ENCODE measurements at places on chromosomes 13 and 19. TPM values are rescaled to one million over a fixed set of nuclear protein-coding genes. Genes with fewer than 3 reads are reported as not detected.

DNA sequence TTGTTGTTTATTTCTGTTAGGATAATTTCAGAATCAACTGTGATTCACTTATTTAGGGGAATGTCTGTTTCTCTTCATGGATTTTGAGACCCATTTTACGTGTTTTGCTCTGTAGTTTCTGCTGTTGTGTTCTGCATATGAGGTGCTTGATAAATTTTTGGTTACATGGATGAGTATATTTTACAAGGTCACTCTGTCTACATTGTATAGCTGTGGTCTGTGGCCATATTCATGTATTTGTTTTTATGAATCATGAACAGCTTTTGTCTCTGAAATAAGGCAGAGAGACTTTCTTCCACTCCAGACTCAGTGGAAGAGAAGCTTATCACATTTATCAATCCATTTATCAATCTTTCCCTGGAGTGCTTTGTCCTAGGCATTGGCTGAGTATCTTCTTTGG lies 56.6 kb downstream of the PDS5B start:
- no peak overlapping the region for H3K27ac ChIP-seq
- H3K36me3 ChIP-seq, result no peaks in the 10 kb centered on the region
- H3K4me3 ChIP-seq, result no peak overlapping the region
- H3K4me1 ChIP-seq, result peaks cover 3% of the 10 kb centered on the region

DNA sequence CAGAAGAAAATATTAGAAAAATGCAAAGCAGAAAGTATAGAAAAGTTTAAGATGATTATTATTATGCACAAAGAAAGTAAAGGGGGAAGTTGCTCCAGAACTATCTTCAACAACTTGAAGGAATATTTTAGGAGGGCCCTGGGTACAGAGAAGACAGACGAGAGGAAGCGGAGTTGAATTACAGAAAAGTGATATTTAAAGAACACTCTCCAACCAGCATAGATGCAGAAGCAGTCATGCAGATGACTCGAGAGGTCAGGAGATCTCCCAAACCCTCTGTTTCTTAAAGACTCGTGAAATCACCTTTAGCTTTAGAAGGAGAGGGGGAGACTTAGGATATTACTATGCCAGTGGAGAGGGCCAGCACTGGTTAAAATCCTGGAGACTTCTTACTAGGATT lies 8.5 kb upstream of the SHISA2 start:
- DNase-seq, result peak; percentile 38
- peaks cover 3% of the 10 kb centered on the region for H3K4me1 ChIP-seq
- H3K36me3 ChIP-seq, result no peaks in the 10 kb centered on the region
- no peak overlapping the region for H3K4me3 ChIP-seq

DNA sequence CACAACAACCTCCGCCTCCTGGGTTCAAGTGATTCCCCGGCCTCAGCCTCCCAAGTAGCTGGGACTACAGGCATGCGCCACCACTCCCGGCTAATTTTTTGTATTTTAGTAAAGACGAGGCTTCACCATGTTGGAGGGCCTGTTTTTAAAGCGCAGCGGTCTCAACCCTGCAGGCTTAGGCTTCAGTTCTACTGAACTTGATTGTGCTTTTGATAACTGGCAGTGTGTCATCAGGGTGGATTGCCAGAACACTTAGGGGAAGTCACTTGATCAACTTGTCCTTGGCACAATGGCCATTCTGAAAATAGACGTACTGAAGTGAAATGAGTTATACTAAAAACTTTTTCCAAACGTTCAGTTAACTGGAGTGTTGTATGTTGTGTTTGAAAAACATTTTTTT lies 472.2 kb downstream of the KLF5 start:
- no peaks in the 10 kb centered on the region for H3K36me3 ChIP-seq
- H3K4me1 ChIP-seq, result no peaks in the 10 kb centered on the region
- DNase-seq, result no peak
- H3K4me3 ChIP-seq, result no peak overlapping the region

- no peaks in the 10 kb centered on the region for H3K27me3 ChIP-seq
- H3K36me3 ChIP-seq, result no peaks in the 10 kb centered on the region
- peak overlapping the region; percentile 99 for H3K4me3 ChIP-seq
- H3K27ac ChIP-seq, result peak overlapping the region; percentile 72
- DNase-seq, result peak; percentile 61
These were observed 367 bp downstream of the MFSD12 start for GRCh38 chr19:3556978-3557460.

- DNase-seq, result no peak
- no peaks in the 10 kb centered on the region for H3K27me3 ChIP-seq
- no peak overlapping the region for H3K27ac ChIP-seq
- no peak overlapping the region for H3K4me3 ChIP-seq
These were observed 426.2 kb upstream of the DACH1 start for GRCh38 chr13:72293206-72293605.

DNA sequence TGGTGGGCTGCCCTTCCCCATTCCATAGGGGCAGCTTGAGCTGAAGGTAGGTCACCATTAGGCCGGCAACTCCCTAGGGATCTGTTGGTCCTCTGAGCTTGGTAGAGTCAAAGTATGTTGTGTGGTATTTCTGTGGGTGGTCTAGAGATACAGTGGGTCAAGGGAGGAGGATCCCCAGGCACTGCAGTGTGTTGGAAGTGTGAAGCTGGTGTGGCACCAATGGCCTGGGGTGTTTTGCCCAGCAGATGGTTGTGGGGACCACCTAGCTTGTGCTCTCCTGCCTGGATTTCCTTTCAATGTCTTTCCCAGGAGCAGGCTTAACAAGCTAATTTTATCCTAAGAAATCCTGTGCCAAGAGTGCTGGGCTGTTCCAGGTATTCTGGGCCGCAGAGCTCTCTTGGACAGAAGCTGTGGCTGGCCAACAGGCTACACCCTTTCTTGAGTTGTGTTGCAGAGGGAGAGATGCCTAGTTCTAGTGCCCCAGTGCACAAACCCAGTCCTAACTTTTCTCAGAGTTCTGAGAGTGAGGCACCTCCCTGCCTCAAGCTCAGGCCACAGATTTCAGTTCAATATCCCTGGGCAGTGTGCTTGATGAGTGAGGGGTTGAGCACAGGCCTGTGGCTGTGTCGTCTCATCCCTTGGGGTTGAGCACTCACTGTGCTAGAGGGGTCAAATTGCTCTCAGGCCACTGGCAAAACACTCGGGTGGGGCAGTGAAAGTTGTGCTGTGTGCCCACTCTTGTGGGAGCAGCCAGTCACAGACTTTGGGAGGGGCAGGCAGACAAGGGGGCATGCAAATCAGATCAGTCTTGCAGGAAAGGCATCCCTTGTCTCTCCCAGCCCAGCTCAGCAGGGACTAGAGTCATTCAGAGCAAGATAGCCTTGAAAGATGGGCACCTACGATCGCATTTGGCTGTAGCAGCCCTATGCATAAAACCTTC lies 1806.1 kb upstream of the MIR17HG start:
- no peak overlapping the region for H3K27ac ChIP-seq
- no peaks in the 10 kb centered on the region for H3K4me1 ChIP-seq

DNA sequence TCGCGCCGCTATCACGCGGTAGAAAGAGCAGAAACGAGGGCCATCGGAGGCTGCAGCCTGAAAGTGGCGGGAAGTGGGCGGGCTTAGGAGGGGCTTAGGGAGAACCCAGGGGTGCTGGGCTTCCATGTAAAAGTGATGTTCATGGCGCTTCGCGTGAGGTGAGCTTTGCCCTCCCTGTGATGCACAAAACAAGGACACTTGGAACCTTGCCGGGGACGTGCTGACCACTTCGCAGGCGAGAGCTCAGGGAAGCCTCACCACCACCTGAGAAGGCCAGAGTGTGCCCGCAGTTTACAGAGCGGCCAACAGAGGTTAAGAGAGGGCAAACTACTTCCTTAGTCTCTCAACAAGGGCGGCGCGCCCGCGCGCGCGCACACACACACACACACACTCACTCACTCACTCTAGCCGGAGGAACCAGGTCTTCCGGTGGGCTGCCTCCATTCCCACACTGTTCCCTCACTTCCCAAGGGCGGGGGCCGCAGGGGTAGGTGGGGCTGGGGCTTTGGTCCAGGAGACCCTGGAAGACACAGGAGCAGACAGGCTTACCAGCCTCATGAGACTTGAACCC lies 651 bp downstream of the GAPDHS start:
- no peak overlapping the region for H3K4me3 ChIP-seq
- H3K27me3 ChIP-seq, result no peaks in the 10 kb centered on the region
- peak; percentile 76 for DNase-seq
- H3K4me1 ChIP-seq, result no peaks in the 10 kb centered on the region

DNA sequence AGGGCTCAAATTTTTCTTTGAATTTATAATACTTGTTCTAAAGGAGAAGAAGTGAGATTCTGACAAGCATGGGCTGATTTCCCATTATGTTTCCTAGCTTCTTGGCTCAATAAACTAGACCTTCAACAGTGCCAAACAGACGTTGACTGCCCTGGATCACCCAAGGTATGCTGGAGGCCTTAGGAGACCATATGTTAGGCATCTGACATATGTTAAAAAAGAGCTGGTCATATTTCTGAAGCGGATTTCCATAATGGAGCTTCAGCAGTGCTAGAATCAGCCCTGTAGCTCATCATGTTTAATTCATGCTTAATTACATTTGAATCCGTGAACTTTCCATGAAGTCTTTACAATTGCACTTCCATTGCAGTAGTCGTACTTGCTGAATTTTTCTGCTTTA lies 653.3 kb downstream of the DIAPH3 start:
- no peaks in the 10 kb centered on the region for H3K4me1 ChIP-seq
- no peaks in the 10 kb centered on the region for H3K27me3 ChIP-seq
- H3K27ac ChIP-seq, result no peak overlapping the region

DNA sequence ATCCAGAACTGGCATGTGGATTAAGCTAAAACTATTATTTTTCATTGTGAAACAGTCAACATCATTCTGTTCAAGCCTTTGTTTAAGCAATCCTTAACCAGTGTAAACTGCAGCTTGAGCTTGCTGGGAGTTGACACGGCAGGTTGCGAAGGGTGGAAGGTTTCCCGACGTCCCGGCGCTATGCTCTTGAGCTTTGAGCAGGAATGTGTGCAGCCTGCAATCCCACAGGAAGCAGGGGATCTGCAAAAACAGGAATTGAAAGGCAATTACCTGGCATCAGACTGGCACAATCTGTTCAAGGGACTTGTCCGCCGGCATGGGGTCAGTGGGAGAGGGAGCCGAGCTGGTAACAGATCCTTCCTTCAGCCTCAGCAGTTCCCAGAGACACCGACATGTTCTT lies 586.7 kb upstream of the SGCG start:
- no peaks in the 10 kb centered on the region for H3K27me3 ChIP-seq
- H3K27ac ChIP-seq, result no peak overlapping the region
- no peak for DNase-seq
- no peaks in the 10 kb centered on the region for H3K4me1 ChIP-seq
- H3K36me3 ChIP-seq, result no peaks in the 10 kb centered on the region

DNA sequence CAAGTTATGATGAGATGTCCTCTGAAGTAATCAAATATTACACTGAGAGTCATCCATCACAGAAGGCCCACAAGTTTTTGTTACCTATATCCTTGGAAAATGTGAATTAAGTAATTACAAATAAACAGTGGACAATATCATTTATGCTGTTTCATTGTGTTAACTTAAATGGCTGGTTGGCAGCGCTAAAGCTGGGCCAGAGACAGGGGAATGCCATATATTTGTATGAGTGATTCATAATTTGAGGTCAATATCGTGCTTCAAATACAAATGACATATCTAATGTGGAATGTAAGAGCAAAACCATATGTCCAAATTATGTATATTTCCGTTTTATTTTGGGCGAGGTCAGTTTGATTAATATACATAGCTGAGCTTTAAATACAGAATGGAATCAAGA lies 1556.2 kb downstream of the SLITRK5 start:
- H3K36me3 ChIP-seq, result no peaks in the 10 kb centered on the region
- no peaks in the 10 kb centered on the region for H3K27me3 ChIP-seq
- no peak overlapping the region for H3K27ac ChIP-seq
- H3K4me3 ChIP-seq, result no peak overlapping the region
- no peaks in the 10 kb centered on the region for H3K4me1 ChIP-seq

Gene NOVA2
- 8.5 TPM for total RNA-seq

Gene ZNF730
- total RNA-seq, result 0.60 TPM
